ENCODE measurements at places on chromosomes 6 and 20.

DNA sequence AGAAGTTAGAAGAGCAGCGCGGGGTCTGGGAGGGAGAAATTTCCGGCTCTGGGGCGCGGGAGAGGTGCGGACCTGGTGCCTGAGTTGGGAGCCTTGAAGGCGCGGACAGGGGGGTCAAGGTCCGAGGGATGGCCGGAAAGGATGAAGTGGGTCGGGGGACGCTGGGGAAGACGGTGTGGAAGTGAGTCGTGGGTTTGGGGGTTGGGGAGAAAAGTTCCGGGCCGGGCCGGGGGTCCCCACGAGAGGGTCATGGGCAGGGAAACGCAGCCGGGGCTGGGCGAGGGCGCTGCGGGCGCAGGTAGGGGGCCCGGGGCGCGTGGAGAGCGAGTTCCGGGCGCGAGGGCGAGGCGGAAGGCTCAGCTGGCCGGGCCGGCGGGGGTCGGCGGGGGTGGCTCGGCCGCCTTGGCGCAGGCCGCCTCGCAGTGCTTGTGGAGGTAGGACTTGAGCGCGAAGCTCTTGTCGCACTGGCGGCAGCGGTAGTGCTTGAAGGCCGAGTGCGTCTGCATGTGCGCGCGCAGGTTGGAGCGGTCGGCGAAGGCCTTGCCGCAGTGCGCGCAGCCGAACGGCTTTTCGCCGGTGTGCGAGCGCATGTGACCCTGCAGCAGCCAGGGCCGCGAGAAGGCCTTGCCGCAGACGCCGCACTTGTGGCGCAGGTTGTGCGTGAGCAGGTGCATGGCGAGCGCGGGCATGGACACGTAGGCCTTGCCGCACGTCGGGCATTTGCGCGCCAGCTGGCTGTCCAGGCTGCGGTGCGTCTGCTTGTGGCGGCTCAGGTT is 10.5 kb upstream of the SRXN1 start:
- DNase-seq, result no peak

DNA sequence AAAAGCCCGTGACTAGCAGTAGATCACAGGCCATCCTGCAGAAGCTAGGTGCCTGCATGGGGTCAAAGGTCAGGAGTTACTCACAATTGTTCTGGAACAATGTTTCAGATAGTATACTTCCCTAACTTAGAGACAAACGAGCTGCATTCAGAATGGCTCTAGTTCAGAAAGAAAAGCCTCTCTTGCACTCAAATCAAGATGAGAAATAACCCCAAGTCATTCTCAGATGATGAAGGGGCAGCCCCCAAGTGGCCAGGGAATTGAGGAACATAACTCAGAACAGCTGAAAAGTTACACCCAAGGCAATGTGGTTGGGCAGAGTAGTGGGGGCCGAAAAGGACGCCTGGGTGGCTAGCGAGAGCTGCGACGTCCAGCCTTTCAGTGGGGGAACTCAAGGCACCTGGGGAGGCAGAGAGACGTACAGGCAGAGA is 27.8 kb downstream of the FYN start:
- DNase-seq, result no peak

DNA sequence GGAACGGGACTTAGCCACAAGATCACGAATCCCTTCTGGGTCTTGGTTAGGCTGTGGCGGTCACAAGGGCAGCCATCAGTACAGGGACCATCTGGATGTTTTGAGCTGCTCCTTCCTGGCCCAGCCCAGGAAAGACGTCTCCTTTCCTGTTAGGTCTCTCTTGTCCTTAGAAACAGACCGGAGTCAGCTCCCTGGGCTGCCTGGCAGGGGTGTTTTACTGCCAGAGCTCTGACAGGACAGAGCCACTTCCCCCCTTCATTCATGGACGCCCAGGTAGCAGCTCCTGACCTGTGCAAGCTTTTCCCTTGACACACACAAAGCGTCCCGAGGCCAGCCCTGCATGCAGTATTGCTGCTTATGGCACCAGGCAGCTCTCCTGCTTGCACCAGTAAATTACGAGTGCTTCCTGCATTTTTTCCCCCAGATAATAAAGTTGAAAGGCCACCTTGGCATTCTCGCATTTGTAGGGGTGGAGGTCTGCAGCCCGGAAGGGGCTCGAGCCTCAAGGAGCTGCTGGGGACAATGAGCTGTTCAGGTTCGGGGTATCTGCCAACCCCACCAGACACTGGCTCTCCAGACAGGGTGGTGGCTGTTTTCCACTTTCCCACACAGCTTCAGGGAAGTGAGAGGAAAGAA is 87.4 kb downstream of the NOL4L start:
- DNase-seq, result no peak

GRCh38 chr6:69665437-69665836 is 131.4 kb downstream of the LMBRD1 start:
- DNase-seq, result no peak

DNA sequence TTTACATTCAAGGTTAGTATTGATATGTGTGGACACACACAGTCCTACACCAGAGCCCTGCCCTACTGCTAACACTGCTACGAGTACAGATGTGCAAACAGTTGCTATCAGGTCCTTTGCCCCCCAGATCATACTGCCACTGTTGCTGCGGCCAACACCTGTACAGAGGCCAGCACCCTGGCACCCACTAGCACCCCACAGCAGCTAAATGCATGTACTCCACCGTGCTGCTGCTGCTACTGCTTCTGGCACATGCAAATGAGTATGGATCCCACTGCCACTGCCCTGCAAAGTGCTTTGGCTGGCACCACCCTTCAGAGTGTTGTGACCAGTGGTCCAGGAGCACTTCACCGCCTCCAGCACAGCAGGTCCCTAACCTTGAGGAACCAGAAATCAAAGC is 621.9 kb downstream of the GRIK2 start:
- no peak for DNase-seq

GRCh38 chr20:62355878-62356588 is 11.1 kb downstream of the LAMA5 start:
- no peak for DNase-seq

- DNase-seq, result no peak
Measured at GRCh38 chr20:44041001-44041400, 126.3 kb downstream of the TOX2 start.

- no peak for DNase-seq
Measured at GRCh38 chr6:154615483-154616025, 105.1 kb upstream of the CNKSR3 start.

GRCh38 chr6:61675734-61676133 is 610.3 kb downstream of the KHDRBS2 start:
- DNase-seq, result no peak

GRCh38 chr6:138765896-138766655 is 7.5 kb upstream of the CCDC28A start:
- no peak for DNase-seq

DNA sequence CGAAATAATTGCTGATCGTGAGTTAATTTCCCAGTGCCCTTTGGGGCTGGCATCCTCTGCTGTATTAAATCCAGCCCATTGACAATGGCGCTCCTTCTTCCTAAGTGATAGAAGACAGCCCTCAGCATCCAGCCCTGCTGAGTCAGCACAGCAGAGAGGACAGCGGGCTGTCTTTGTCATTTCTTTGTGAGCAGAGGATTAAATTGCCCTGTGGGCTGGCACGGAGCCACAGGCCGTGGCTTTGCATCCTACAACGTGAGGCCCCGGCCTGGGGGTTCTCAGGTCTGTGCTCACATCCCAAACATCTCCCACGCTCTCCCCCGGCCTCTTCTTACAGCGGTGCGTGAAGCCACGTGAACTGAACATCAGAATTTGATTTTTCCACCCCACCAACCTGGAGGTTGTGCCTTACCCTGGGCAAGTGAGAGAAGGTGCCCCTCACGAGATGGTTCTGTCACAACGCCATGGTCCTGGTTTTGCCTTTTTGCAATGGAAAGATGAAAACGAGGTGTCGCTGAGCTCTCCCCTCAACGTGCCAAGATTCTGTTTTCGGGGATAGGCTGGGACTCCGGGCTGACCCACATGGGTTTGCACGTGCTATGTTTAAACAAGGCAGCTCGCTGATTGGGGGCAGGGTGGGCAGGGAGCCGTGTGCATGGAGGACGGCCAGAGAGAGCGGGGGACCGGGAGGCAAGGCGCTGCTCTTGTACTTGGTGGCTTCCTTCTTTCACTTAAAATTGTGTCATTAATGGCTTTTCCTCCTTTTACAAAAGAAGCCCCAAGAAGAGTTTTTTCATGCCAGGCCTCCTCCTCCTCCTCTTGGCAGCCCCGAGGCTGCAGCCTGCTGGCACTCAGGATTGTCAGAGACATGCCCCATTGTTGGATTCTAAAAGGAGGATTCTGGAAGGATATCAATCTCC is 19.5 kb downstream of the CDH4 start:
- DNase-seq, result no peak

GRCh38 chr6:144816936-144817335 is 531.8 kb downstream of the UTRN start:
- no peak for DNase-seq

- DNase-seq, result no peak
Measured at GRCh38 chr20:60310560-60311349, 352.5 kb downstream of the CDH26 start.

DNA sequence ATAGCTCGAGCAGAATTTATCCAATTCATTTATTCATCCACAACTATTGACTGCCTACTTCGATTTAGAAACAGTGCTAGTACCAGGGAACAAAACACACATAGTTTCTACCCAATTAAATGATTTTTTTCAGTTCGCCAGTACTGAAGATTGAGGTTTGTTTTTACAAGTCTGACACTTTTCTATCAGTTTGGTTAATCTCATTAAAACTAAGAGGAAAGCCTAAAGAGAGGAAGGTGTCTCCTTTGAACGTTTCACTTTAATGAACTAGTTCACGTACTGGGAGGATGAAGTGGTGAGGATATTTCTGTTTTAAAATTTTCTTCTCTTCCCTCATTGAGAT is 570 bp upstream of the ANKS1A start:
- DNase-seq, result no peak

GRCh38 chr20:19354950-19355349 is 142.5 kb downstream of the SLC24A3 start:
- no peak for DNase-seq

DNA sequence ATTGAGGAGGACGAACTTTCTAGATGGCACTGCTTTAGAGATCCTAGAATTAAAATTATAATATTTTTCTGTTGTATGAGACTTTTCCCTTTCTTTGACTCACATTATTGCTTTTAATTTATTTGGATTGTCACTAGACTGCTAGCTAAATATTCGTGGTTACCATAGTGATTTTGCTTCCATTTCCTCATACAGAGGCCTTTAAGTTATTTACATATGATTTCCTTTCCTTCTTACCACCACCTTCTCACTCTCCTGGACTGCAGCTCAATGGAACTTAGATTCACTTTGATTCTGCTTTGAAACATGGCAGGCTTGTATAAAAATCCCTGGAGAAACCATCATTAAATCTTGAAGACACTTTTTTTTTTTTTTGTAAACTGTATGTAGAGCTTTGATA is 222.9 kb downstream of the LAMA2 start:
- no peak for DNase-seq

GRCh38 chr6:131846023-131846663 is 38.3 kb downstream of the ENPP1 start:
- DNase-seq, result no peak

DNA sequence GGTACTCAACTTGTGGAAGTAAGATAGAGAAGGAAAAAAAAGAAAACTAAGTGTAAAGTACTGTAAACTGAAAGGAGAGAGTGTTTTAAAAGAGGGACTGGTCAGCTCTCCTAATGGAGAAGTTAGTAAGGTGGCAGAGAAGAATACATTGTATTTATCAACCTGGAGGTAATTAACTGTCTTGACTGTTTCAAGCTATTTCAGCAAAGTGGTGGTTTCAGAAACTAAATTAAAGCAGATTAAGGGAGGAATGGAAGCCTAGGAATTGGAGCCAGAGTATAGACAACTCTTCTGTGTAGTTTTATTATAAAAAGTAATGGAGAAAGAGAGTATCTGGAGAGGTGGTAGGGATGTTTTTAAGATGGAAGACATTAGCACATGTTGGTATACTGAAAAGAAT is 2.7 kb upstream of the PHF10 start:
- DNase-seq, result no peak

GRCh38 chr6:3310703-3311102 is 52.0 kb downstream of the PSMG4 start:
- DNase-seq, result no peak

DNA sequence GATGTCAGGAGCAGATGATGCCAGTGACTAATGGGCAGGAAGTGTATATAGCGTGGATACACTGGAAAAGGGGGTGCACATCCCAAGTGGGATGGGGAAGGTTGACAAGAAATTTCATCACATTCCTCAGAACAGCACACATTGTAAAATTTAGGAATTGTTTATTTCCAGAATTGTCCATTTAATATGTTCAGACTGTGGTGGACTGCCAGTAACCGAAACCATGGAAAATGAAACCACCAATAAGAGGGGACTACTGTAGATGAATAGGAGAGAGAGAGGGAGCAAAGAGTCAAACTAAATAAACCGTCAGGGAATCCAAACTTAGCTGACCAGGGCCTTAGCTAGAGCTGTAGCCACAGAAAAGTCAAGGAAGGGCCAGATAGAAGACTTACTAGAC is 164.4 kb upstream of the PRDM1 start:
- DNase-seq, result no peak

- no peak for DNase-seq
Measured at GRCh38 chr6:169640351-169640852, 61.4 kb downstream of the WDR27 start.

DNA sequence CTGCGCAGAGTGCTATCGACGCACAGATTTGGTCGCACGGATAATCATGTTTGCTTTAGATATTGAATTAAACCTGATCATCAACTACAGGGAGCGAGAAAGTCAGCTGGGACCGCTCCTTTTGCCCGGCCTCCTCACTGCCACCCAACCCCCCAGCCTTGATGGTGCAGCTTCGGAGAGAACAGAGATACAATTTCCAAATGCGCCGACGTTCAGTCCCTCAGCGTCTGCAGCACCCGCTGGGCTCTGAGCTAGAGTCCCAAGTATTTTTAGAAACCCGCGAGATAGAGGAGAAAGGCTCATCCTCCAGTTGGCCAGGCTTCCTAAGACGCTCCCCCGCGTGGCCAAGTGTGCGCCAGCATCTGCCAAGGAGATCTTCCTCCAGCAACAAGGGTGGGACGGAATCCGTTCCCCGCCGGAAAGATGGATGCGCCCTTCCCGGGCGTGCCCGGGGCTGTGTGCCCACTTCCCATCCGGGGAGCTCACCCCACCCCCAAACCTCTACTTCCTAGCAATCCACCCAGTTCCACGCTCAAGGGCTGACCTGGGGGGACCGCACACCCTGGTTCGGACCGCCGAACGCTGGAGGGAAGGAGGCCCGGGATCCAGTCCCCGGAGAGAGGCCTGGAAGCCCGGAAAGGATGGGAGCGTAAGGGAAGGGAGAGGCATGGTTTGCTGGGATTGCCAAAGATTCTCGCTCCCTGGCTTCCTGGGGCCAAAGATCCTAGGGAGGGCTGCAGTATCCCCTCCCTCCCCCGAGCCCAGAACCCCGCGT is 4.1 kb downstream of the NKX2-2 start:
- no peak for DNase-seq

Measured in stimulated activated CD4-positive, alpha-beta T cell treated with anti-CD3 and anti-CD28 coated beads, Interleukin-12 subunit alpha, Interleukin-12 subunit beta, amount 100 ng/mL, for 48 hours (primary cell).